ENCODE measurements at places on chromosomes 4 and X. TPM values are rescaled to one million over a fixed set of nuclear protein-coding genes. Genes with fewer than 3 reads are reported as not detected.

ALB gene
- not detected for total RNA-seq

VAMP7 gene
- total RNA-seq, result 23.3 TPM

MAGEA2B gene
- total RNA-seq, result not detected

ANAPC10 gene
- 21.8 TPM for total RNA-seq

ELMOD2 gene
- 20.4 TPM for total RNA-seq

CXorf65 gene
- 10.0 TPM for total RNA-seq

XPNPEP2 gene
- 0.07 TPM for total RNA-seq

BRCC3 gene
- total RNA-seq, result 20.1 TPM

PCDH11X gene
- total RNA-seq, result not detected

NXF3 gene
- not detected for total RNA-seq

FHIP1A gene
- total RNA-seq, result 0.04 TPM

SLITRK4 gene
- total RNA-seq, result not detected

DCAF8L2 gene
- total RNA-seq, result not detected

HTN1 gene
- total RNA-seq, result not detected

FDCSP gene
- total RNA-seq, result not detected

SASH3 gene
- 209 TPM for total RNA-seq

NAP1L3 gene
- 0.20 TPM for total RNA-seq

TMEM150C gene
- total RNA-seq, result not detected

SPP1 gene
- not detected for total RNA-seq

TLR10 gene
- 107 TPM for total RNA-seq

SMIM43 gene
- not detected for total RNA-seq
